Stomach (tissue), 19 donors: ENCODE measurements at places on chromosomes 1 and 21.

DNA sequence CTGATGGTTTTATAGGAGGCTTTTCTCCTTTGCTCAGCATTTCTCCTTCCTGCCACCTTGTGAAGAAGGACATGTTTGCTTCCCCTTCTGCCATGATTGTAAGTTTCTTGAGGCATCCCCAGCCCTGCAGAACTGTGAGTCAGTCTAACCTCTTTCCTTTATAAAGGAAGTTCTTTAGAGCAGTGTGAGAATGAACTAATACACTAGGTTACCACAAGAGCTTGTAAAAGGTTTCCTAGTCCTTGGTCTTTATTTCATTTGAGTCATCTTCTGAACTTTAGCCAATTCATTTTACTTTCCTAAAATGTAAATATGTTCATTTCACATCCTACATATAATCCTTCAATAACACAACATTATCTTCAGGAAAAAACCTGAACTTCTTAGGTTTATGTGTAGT, 365.3 kb downstream of the HHIPL2 start:
- DNase-seq = no peak

GRCh38 chr1:115980998-115981993, 5.0 kb downstream of the SLC22A15 start:
- DNase-seq = peak; percentile 64

GRCh38 chr1:237181743-237182317, 139.8 kb downstream of the RYR2 start:
- DNase-seq = no peak

GRCh38 chr1:966704-967300, 520 bp downstream of the PLEKHN1 start:
- DNase-seq = peak; percentile 89

GRCh38 chr1:113802367-113803007, 9.8 kb downstream of the RSBN1 start:
- no peak for DNase-seq

DNA sequence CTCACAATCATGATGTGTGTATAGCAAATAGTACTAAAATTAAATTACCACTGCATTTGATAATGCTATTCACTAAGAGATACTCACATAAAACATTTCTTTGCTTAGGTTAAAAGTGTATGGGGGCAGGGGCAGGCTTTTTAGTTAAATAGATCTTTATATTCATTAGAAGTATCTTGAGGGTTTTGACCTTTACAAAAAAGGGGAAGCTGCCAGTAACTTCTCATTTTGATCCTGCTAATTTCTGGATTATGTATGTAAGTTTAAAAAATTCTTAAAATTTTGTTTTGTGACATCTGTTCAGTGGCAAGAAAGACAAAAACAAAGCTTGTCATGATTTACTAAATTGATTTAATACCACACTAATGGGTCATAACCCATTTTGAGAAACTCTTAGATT, 45.8 kb upstream of the S1PR1 start:
- DNase-seq = no peak

- DNase-seq = no peak
Observed at GRCh38 chr1:212974711-212975110, 24.4 kb downstream of the VASH2 start.

- no peak for DNase-seq
Observed at GRCh38 chr21:34916446-34916845, 132.7 kb downstream of the RUNX1 start.

DNA sequence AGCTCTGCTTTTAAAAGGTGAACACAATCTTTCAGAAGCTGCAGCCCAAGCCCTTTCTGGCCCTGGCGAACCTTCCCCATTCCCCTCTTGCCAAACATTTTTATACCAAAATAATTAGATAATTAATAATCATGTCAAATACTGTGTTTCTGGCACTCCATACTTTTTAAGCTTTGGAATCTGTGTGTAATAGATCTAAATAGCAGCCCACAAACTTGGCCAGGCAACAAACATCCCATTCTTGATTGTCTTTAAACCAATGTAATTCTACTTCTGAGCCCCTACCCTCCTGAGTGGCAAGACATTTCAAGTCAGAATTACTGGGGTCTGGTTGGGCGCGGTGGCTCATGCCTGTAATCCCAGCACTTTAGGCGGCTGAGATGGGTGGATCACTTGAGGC, 137.7 kb downstream of the NAV1 start:
- peak; percentile 36 for DNase-seq

DNA sequence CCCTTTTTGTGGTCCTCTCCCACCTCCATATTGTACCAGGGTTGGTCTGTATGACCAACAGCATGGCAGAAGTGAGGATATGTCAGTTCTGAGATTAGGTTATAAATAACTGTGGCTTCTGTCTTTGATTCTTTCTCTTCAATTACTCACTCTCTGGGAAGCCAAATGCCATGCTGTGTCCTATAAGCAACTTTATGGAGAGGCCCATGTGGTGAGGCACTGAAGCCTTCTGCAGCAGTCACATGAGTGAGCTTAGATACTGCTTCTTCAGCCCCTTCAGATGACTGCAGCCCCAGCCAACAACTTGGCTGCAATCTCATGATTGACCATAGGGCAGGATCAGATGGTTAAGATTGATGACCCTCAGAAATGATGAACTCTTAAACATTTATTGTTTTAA, 34.0 kb upstream of the SAMD13 start:
- DNase-seq = no peak

DNA sequence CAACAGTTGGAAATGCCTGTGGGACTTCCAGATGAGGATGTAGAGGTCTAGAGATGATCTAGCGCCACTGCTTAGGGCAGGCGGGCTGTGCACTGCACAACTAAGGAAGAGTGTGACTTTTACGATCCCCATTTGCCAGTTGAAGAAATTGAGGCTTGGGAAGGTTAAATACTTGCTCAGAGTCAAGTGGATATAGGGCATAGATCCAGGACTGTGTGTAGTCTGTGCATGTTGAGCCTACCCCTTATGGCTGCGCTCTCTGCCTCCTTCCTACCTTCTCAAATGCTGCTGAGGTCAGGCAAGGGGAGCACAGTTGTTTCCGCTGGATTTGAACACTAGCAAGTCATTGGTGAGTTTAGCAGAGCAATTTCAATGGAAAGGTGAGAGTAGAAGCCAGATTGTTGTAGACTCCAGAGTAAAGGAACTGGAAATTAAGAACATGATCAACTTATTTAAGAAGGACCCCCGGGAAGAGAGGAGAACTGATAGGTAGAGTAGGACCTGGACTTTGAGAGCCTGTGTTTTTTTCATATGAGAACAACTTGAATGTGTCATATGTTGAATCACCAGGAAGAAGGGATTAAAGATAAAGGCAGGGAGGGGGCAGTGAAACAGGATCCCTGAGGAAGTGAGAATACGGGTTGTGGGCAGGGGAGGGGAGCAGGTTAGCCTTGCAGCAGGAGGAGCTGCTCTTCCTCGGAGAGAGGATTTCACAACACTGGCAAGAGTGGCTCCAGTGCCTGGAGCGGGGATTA, 2.7 kb downstream of the CAPN2 start:
- no peak for DNase-seq
